ENCODE measurements at places on chromosomes 5 and 9. TPM values are rescaled to one million over a fixed set of nuclear protein-coding genes. Genes with fewer than 3 reads are reported as not detected.

GRCh38 chr5:142979636-142980035 is 209.5 kb downstream of the ARHGAP26 start:
- DNase-seq: no peak

GRCh38 chr9:20200581-20200980 is 411.7 kb upstream of the SLC24A2 start:
- DNase-seq: no peak

- DNase-seq: no peak
These were observed 49.7 kb downstream of the PLPP1 start for GRCh38 chr5:55485073-55485472.

Gene PCDHA10
- total RNA-seq: 1.1 TPM

Gene CFAP77
- not detected for total RNA-seq

Gene ELOVL7
- 2.6 TPM for total RNA-seq

Gene TLX3
- 0.32 TPM for total RNA-seq

Gene GRM6
- total RNA-seq: not detected

Gene CDHR2
- total RNA-seq: not detected

Measured in urinary bladder (tissue), 4 donors.